Nephron progenitor cell (in vitro differentiated cells): ENCODE measurements at places on chromosomes 7 and 10.

DNA sequence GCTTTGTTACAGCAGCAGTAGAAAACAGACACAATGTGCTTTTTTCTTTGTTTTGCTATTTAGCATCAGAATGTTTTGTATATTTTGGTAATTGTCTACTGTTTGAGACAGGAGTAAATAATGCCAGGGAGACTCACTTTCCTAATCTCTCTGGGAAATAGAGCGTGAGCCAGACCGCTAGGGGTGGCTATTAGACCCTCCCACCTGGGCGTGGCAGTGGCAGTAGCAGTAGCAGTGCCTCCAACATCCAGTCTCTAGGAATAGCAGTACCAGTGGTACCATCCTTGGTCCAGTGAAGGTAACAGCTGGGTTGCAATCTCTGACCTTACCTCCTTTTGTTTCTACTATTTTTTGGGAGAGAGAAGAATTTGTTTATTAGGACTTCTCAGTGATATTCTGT lies 165.7 kb upstream of the MAGI2 start:
- no peaks in the 10 kb centered on the region for H3K36me3 ChIP-seq
- no peak overlapping the region for H3K4me3 ChIP-seq
- H3K4me1 ChIP-seq: peaks cover 6% of the 10 kb centered on the region
- no peak overlapping the region for H3K27ac ChIP-seq
- no peaks in the 10 kb centered on the region for H3K27me3 ChIP-seq

DNA sequence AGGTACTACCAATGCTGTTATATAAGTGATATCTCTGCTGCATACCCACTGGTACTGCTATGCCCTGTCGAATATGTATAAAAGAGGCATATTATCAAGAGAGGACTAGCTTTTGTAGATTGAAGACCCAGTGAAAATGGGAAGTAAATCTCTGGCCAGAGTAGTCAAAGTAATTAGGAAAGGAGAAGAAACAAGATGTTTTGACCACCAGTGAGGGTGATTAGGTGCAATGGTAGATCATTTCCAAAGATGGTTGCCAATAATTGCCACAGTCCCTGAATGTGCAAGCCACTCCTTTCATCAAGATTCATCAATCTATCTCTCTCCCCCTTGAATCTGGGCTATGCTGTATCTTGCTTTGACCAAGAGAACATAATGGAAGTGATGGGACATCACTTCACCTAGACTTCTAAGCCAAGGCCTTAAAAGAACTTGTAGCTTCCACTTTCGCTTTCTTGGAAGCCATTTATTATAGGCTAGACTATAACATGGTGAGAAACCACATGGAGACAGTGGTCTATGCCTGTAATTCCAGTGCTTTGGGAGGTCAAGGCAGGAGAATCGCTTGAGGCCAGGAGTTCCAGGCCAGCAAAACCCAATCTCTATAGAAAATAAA lies 52.6 kb upstream of the ST8SIA6 start:
- no peak for DNase-seq
- no peaks in the 10 kb centered on the region for H3K36me3 ChIP-seq
- H3K27me3 ChIP-seq: no peaks in the 10 kb centered on the region
- H3K27ac ChIP-seq: no peak overlapping the region
- H3K4me3 ChIP-seq: no peak overlapping the region

DNA sequence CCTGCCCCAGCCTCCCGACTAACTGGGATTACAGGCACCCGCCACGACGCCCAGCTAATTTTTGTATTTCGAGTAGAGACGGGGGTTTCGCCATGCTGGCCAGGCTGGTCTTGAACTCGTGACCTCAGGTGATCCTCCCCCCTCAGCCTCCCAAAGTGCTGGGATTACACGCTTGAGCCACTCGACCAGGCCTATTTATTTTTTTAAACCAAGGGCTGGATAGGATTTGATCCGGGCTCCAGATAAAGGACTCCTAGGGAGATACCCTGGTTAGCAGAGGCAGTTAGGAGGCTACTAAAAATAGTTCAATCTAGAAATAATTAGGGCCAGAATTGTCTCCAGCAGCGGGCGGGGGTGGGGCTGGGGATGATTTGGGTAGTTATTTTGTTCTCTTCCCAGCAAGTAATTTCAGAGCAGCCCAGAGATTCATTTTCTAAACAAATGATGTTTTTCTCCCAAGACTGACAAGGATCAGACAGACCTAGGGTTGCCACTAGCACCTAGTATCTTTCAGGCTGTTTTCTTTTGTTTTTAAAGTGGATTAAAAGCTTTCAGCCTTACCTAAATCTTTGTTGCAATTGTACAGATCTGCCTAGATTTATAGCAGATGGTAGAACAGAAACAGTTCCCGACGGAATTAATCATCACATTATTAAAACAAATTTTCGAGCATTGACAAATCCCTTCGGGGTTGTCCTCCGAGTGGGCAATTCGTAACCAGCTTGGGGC lies 859 bp upstream of the SMC3 start:
- H3K27ac ChIP-seq: peak overlapping the region; percentile 100
- peaks cover 4% of the 10 kb centered on the region for H3K27me3 ChIP-seq
- peaks cover 57% of the 10 kb centered on the region for H3K4me1 ChIP-seq
- peaks cover 5% of the 10 kb centered on the region for H3K36me3 ChIP-seq
- H3K4me3 ChIP-seq: peak overlapping the region; percentile 97

- no peak overlapping the region for H3K27ac ChIP-seq
- H3K4me3 ChIP-seq: peak overlapping the region; percentile 49
- H3K27me3 ChIP-seq: peaks cover 99% of the 10 kb centered on the region
- no peaks in the 10 kb centered on the region for H3K36me3 ChIP-seq
- H3K4me1 ChIP-seq: peaks cover 55% of the 10 kb centered on the region
These were observed 5.0 kb downstream of the LBX1 start for GRCh38 chr10:101224060-101224909.

- H3K4me3 ChIP-seq: no peak overlapping the region
- H3K36me3 ChIP-seq: no peaks in the 10 kb centered on the region
- H3K27me3 ChIP-seq: no peaks in the 10 kb centered on the region
- peaks cover 11% of the 10 kb centered on the region for H3K4me1 ChIP-seq
- no peak overlapping the region for H3K27ac ChIP-seq
These were observed 100.8 kb downstream of the PRTFDC1 start for GRCh38 chr10:24851629-24852028.

- peaks cover 2% of the 10 kb centered on the region for H3K27me3 ChIP-seq
- H3K4me1 ChIP-seq: peaks cover 19% of the 10 kb centered on the region
- no peaks in the 10 kb centered on the region for H3K36me3 ChIP-seq
- H3K27ac ChIP-seq: no peak overlapping the region
- no peak for DNase-seq
These were observed 547.5 kb downstream of the GALNT17 start for GRCh38 chr7:71679480-71679879.

DNA sequence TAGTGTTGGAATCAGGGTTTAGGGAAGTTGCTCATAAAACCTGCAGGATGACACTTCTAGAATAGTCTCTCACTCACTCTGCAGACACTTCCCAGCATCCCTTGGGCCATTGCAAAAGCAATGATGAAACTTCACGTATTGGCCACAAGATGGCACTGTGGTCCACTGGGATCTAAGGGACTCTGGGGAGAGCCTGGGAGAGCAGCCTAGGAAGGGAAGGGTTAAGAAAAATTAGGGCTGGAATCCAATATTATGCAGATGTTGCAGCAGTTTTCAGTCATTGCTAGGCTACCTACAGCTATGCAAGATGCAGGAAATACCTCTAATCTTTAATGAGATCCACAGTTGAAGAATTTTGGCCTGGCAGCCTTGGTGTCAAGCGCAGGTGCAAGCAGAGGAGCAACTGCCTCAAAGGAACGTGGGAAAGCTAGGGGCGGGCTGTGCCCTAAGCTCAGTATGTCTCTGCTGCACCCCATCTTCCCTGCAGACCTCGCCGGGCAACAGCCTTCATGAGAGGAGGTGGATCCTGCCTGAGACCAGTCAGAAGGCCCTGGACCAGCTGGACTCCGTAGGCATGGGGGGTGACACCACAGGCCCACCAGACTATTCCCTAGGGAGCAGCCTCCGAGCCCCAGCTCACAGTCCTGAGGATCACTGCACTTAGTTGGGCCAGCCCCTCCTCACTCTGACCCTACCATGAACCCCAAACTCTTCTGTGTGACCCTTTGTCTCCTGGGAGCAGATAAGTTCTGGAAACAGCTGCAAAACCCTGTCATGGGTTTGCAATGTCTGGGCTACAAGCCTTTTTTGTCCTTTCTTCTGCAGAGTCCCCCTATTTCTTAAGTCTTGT lies 127.9 kb upstream of the PRSS58 start:
- H3K27me3 ChIP-seq: peaks cover 18% of the 10 kb centered on the region
- DNase-seq: peak; percentile 50
- no peak overlapping the region for H3K4me3 ChIP-seq
- no peaks in the 10 kb centered on the region for H3K36me3 ChIP-seq
- H3K4me1 ChIP-seq: peaks cover 25% of the 10 kb centered on the region

- no peaks in the 10 kb centered on the region for H3K4me1 ChIP-seq
- DNase-seq: no peak
- no peak overlapping the region for H3K4me3 ChIP-seq
- H3K36me3 ChIP-seq: no peaks in the 10 kb centered on the region
- no peak overlapping the region for H3K27ac ChIP-seq
These were observed 376.0 kb downstream of the TFEC start for GRCh38 chr7:115654384-115655214.

DNA sequence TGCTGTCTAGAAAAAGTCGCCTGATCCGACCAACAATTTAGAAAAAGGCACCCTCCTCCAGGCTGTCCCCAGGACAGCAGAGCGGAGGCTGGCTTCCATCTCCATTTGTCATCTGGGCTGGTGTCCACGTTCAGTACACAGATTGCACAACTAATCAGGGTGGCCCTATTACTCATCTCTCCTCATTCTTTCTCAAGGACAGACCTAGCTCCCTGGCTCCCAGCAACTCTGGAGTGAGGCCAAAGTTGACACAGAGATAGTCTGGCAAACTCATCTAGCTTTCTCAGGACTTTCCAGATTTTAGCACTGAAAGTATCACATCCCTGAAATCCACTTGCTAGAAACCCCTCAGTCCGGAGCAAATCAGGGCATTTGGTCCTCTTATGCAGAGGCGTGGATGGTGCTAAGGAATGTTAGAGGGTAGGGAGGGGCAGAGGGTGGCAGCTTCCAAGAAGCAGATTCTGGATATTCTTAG lies 75.1 kb downstream of the DNAH11 start:
- H3K36me3 ChIP-seq: no peaks in the 10 kb centered on the region
- no peak overlapping the region for H3K4me3 ChIP-seq
- peaks cover 22% of the 10 kb centered on the region for H3K4me1 ChIP-seq

DNA sequence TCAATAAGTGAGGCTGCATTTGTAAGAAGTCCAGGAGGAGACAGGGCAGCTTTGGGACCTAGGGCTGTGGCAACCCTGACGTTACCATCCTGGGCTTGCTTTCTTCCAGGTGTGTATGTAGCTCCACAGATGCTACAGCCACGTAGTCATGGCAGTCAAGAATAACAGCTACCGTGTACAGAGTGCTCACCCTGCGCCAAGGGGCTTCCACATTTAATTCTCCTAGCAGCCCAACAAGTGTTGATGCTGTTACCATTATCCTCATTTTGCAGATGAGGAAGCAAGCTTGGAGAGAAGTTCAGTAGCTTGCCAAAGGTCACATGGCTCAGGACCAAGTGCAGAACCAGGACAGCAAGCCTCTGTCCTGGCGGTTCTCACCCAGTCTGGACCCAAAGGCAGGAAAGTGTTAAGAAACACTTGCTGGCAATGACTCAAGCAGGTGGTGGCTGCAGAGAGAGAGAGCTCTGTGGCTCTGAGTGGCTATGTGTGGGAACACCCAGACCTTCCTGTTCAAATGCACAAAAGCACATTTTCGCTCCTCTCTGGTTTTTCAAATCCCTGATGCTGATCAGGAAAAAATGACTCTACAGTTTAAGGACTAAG lies 89.8 kb downstream of the CREM start:
- DNase-seq: no peak
- H3K4me1 ChIP-seq: peaks cover 20% of the 10 kb centered on the region
- H3K4me3 ChIP-seq: no peak overlapping the region
- H3K36me3 ChIP-seq: peaks cover 13% of the 10 kb centered on the region
- no peak overlapping the region for H3K27ac ChIP-seq

- H3K27me3 ChIP-seq: no peaks in the 10 kb centered on the region
- H3K36me3 ChIP-seq: no peaks in the 10 kb centered on the region
- no peak overlapping the region for H3K27ac ChIP-seq
- peaks cover 11% of the 10 kb centered on the region for H3K4me1 ChIP-seq
These were observed 98.0 kb downstream of the KCND2 start for GRCh38 chr7:120370954-120371353.

DNA sequence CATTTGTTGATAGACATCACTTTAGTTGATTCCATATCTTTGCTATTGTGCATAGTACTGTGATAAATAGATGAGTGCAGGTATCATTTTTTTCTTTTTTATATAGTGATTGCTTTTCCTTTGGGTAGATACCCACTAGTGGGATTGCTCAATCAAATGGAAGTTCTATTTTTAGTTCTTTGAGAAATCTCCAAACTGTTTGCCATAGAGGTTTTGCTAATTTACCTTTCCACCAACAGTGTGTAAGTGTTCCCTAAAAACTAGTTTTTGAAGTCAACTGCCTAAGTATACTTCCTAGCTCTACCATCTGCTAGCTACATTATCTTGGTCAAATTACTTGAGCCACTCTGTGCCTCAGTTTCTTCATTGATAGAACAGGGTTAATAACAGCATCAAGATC lies 31.5 kb upstream of the RSBN1L start:
- no peaks in the 10 kb centered on the region for H3K27me3 ChIP-seq
- peaks cover 30% of the 10 kb centered on the region for H3K4me1 ChIP-seq
- peaks cover 11% of the 10 kb centered on the region for H3K36me3 ChIP-seq
- no peak for DNase-seq

DNA sequence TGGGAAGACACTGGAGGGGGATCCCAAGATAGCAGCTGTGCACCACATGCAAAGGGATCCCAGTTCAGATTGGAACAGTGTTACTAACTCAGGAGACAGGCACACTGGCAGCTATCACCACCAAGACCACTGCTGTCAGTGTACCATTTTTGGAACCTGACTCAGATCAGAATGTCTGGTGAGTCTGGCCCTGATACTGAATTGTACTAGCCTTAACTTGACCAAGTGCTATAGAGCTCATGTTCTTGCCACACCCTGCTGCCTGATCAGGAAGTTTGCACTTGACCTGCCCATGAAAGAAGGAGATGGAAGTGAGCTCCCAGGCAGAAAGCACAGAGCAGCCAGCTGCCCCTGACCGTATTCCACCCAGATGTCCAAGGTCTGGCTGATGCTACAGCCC lies 4.8 kb upstream of the PRRT4 start:
- peaks cover 7% of the 10 kb centered on the region for H3K4me1 ChIP-seq
- no peak overlapping the region for H3K4me3 ChIP-seq
- H3K36me3 ChIP-seq: no peaks in the 10 kb centered on the region
- DNase-seq: no peak

- H3K27ac ChIP-seq: no peak overlapping the region
- no peaks in the 10 kb centered on the region for H3K4me1 ChIP-seq
- DNase-seq: no peak
- H3K36me3 ChIP-seq: no peaks in the 10 kb centered on the region
- no peak overlapping the region for H3K4me3 ChIP-seq
- no peaks in the 10 kb centered on the region for H3K27me3 ChIP-seq
These were observed 191.9 kb downstream of the CSTF2T start for GRCh38 chr10:51507476-51507875.

DNA sequence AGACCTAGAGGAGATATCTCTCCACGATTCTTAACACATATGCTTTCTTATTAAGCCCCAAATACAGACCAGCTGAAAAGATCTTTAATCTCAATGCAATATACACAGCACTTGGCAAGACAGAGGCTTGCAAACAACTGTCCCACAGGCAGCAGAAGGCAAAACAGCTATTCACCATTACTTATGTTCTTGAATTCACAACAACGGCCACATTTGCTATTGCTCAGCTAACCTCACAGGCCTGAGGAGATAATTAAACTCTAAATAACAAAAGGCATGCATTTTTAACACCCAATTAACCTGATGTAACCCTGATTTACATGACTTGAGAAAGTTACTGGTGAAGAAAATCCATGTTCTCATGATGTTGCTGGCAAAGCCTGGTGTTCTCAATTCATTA lies 216.4 kb downstream of the CRPPA start:
- H3K27me3 ChIP-seq: no peaks in the 10 kb centered on the region
- no peak for DNase-seq
- no peaks in the 10 kb centered on the region for H3K36me3 ChIP-seq
- H3K4me3 ChIP-seq: no peak overlapping the region
